CD4-positive, alpha-beta T cell treated with Interleukin-1 beta for 1 hour (primary cell): ENCODE measurements at places on chromosomes 7 and 10.

DNA sequence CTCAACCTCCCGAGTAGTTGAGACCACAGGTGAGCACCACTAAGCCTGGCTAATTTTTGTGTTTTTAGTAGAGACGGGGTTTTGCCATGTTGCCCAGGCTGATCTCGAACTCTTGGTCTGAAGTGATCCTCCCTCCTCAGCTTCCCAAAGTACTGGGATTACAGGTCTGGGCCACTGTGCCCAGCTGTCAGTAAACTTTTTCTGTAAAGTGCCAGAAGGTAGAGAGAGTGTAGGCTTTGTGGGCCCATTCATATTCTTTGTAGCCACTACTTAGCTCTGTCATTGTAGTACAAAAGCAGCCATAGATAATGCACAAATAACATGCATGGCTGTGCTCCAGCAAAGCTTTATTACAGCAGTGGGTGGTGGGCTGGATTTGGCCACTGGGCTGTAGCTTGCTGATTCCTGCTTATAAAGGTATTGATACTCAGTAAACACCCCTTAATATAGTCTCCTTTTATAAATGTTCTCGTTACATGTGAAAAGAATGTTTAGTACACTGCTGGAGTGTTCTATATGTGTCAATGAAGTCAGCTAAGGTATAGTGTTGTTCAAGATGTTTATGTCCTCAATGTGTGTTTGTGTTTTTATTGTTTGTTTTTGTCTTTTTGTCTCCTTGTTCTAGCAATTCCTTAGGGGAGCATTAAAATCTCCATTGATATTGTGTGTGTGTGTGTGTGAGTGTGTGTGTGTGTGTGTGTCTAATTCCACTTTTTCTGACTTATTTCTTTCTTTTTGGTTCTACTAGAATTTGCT, 644.7 kb upstream of the DPP6 start:
- DNase-seq: no peak

DNA sequence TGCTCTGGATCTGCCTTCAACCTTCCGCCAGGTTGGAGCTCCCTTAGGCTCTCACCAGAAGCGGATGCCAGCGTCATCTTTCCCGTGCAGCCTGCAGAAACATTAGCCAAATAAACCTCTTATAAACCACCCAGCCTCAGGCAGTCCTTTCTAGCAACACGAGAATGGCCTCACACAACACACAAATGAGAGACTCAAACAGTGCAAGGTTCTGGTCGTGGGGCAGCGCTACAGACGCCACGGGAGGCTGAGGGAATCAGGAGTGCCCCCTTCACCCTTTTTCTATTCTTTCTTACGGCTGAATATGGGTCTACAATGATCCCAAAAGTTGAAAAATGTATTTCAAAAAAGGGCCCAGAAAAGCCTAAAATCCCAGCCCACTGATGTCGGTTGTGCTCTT, 96.4 kb downstream of the FOXL3 start:
- no peak for DNase-seq

DNA sequence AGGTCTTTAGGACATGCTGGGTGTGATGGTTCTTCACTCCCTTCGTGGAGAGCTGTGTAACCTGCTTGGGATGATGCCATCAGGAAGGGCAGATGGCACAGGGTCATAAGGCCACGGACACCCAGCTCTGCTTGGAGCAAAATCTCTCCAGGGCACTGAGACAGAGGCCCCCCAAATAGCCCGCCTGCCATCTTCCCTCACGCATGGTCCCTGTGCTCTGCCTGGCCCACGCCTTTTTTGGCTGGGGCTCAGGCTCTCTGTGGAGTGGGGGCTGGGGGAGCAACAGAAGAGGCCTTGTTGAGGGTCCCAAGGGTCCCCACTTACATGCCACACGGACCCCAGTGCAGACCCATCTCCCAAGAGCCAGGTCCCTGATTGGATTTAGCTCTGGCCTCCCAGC, 93.3 kb upstream of the RET start:
- no peak for DNase-seq

DNA sequence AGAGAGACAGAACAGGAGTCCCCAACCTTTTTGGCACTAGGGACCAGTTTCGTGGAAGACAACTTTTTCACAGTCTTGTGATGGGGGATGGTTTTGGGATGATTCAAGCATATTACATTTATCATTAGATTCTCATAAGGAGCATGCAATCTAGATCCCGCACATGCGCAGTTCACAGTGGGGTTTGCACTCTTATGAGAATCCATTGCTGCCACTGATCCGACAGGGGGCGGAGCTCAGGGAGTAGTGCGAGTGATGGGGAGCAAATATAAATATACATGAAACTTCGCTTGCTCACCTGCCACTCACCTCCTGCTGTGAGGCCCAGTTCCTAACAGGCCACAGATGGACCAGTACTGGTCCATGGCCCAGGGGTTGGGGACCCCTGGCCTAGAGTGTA, 14.2 kb downstream of the CCL26 start:
- DNase-seq: no peak

DNA sequence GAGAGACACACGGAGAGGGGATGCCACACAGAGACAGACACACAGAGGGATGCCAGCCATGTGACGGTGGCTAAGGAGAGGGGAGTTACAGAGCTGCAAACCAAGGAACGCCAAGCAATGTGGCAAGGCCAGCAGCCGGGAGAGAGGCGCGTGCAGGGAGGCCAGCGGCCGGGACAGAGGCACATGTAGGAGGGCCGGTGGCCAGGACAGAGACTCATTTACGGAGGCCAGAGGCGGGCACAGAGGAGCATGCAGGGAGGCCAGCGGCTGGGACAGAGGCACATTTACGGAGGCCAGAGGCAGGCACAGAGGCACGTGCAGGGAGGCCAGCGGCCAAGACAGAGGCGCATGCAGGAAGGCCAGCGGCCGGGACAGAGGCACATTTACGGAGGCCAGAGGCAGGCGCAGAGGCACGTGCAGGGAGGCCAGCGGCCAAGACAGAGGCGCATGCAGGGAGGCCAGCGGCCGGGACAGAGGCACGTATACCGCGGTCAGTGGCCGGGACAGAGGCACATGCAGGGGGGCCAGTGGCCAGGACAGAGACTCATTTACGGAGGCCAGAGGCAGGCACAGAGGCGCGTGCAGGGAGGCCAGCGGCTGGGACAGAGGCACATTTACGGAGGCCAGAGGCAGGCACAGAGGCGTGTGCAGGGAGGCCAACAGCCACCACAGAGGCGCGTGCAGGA, 40.4 kb downstream of the INSIG1 start:
- DNase-seq: no peak

DNA sequence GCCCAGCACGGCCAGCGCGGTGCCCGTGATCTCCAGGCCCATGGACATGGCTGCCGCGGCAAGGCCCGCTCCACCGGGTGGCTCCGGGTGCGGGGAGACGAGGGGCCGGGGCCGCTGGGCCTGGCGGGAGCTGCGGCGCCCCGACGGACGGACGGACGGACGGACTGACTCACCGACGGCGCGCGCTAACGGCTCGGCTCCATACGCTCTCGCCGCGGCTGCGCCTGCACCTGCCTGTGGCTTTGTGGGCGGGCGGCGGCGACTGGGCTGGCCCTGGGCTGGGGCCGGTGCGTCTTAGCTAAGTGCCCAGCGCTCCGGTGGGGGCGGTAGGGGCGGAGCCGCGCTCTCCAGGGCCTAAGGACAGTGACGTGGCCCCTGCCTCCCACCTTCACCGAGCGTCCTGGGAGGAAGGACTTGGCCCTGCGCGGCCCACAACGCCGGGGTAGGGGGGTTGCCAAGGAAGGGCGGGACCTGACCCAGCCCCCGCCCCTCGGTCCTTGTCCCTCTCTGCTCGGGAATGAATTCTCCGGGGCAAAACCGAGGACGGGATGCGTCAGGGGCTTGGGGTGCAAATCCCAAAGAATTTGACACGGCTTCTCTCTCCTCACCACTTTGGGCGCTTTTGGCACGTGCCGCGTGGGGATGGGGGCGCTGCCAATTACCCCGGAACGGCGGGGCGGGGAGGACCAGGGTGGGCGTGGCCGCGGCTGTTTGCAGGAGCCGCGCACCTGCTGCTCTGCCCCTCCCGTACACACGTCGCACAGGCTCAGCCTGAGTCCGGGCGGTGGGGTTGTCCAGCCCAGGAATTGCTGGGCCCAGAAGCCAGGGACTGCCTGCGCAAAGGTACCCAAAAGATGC, at the start of gene CLDN3:
Gene CLDN3, minus strand, starts transcription at position 269 of the 858 bp plus-strand sequence. Its CDS starts 221 bp downstream, at position 48.
- no peak for DNase-seq

GRCh38 chr10:112794201-112794600, 155.8 kb upstream of the TCF7L2 start:
- no peak for DNase-seq

DNA sequence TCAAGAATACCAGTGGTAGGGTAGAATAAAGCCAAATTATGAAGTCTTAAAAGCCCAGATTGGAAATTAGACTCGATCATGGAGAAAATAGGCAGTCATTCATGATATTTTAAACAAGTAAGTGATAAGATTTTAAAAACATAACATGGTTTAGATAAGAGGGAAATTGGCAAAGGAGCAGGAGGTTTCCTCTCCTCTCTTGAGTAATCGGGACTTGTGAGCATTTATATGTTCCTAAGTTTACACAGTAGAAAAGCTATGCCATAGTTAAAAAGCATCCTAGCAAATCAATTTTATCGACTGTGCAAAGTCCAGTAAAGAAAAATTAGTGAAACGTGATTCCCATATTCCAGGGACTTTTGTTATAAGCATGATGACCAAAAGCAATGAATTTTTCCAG, 313.2 kb downstream of the AHR start:
- DNase-seq: no peak

DNA sequence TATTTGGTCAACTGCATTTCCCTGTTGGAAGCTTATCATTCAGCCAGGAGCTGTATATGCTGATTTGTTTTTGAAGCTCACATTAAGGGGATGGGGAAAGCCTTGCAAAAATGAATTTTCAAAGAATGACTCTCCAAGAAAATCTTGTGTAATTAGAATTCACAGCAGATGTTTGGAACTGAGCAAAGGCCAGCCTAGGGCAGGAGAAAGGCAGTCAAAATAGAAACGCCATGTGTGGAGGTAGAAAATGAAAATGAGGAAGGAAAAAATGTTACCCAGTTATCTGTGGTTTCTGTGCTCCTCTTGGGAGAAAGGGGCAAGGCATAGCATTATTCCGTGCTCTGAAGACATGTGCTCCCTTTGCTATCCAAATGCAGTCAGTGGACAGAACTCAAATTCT, 93.5 kb downstream of the NRP1 start:
- no peak for DNase-seq
